Fibroblast of the aortic adventitia (primary cell): ENCODE measurements at places on chromosomes 4 and X.

GRCh38 chrX:151227627-151228026, 51.2 kb downstream of the GPR50 start:
- no peak for DNase-seq

DNA sequence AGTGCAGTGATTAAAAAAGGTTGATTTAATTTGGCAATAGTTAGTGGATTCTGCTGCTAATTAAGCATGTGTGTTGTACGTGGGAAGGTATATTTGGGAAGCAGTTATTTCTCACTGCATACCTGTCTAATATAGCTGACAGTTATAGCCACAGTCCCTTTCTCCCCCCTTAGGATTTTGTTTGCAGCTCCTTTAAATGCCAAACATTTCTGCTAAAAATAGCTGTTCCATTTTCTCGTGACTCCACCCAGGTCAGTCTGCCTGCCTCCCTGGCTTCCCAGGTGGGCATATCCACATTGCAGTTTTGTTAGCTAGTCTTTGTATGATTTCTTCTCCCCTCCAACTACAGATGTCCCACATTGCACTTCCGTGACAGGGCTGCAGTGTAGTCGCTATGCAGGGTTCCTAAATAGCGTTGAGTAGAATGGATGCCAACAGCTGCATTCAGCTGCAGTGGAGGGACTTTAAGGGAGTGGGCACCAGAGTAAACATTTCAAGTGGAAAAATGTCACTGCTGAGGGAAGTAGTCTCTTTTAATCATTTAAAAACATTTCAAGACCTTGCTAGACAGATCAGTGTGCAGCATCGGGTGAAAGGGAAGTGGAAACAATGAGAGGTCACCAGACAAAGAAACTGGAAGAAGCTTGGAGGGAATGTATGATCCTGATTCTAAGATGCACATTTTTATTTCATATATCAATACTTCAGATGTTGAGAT, 326.3 kb downstream of the RAPGEF2 start:
- no peak for DNase-seq

DNA sequence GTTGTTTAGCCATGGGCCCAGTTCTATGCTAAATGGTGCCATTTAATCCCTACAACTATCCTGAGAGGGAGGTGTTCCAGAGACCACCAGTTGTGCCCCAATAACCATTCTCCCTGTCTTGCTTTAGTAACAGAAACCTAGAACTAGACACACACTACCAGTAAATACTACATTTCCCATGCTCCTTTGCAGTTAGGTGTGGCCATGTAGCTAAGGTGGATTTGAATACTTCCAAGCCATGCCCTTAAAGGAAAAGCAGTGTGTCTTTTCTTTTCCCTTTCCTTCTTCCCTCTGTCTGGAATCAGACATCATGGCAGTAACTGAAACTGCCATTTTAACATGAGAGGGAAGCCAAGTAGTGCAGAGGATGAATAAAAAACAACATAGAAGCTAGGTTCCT, 90.9 kb upstream of the TMEM33 start:
- no peak for DNase-seq

- no peak for DNase-seq
These were observed 20.2 kb upstream of the PRDM5 start for GRCh38 chr4:120942776-120943175.

DNA sequence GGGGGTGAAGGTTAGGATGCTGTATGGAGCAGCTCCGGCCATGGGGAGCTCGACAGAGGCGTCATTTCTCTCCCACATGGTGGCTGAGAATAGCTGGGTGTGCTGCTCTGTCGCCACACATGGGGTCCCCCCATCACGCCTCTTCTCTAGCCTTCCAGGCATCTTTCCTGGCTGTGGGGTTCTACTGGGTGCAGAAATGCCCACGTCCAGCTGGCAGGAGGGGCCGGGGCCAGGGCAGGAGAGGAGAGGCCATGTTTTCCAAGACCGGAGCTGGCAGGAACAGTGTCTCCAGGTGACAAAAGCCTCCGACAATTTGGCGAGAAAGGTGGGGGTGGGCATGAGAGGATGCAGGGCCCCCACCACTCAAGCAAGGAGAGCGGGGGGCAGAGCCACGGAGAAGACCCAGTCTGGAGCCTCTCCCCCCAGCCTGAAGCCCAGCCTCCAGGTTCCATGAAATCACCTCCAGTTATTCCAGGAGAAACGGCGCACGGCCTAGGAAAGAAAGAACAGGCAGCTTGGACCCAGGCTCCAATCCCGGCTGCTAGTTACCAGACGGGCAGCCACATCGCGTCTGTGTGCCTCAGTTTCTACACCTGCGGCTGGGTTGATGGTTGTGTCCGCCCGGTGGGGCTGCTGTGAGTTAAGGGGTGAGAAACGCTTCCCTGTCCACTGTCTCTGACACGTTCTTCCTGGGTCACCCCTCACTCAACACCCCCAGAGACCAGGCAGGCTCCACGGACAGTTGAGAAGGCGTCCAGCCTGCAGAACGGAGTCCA, 27.4 kb upstream of the SPON2 start:
- no peak for DNase-seq

GRCh38 chr4:152735396-152735859, 44.1 kb downstream of the TIGD4 start:
- DNase-seq = peak; percentile 42

- peak; percentile 14 for DNase-seq
These were observed 74.7 kb downstream of the CHRNA9 start for GRCh38 chr4:40409835-40410234.

GRCh38 chr4:10639100-10639499, 45.5 kb downstream of the CLNK start:
- no peak for DNase-seq

- DNase-seq = no peak
These were observed 12.3 kb downstream of the MMRN1 start for GRCh38 chr4:89906777-89907521.

GRCh38 chr4:155777971-155778735, 19.3 kb downstream of the GUCY1B1 start:
- DNase-seq = peak; percentile 37

GRCh38 chr4:25001509-25001908, 29.2 kb downstream of the LGI2 start:
- DNase-seq = no peak

DNA sequence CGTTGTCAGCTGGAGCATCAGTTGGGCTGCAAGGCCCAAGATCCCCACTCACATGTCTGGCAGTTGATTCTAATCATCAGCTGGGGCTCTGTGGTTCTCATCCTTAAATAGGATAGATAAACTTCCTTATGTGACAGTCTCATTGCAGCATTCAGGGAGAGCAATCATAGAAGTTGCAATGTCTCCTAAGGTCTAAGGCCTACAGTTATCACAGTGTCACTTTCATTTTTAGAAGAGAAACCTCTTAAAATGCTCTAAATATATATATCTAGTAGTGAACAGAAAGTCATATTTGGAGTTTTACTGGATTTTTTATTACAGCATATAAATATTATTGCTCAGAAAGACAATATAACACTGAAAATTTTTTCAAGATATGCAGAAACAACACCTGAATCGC, 226.0 kb upstream of the PPP1R2C start:
- no peak for DNase-seq

DNA sequence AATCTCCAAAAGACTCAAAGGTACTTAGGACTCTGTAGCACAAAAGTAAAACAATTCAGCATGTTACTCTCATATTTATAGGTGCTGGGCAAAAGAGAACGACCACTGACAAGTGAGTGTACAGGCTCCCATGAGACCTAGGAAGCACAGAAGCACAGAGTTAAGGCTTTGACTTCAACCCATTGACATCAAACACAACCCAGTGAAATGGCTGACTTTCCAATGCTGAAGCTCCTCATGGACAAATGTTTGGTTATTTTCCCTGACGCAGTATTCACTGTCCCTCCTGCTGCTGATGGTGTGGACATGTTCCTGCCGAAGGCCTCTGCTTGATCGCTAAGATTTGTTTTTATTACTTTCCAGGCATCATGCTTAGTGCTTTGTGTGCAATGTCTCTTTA, 148.7 kb downstream of the TSPAN5 start:
- DNase-seq = no peak

DNA sequence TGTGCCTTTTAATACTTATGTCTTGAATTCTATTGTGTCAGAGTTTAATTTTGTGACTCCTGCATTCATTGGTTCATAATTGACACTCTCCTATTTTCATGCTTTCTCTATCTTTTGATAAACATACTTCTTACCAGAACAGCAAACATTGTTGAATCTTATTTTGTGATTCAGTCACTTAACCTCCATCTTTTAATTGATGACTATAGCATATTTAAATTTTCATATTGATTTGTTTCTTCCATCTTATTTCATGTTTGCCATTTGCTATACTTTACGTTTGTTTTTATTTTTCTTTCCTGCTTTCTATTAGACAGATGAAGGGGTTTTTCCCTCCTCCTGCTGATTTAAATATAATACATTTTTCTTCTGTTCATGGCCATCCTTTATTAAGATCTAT, 115.5 kb upstream of the FAM9A start:
- DNase-seq = no peak

DNA sequence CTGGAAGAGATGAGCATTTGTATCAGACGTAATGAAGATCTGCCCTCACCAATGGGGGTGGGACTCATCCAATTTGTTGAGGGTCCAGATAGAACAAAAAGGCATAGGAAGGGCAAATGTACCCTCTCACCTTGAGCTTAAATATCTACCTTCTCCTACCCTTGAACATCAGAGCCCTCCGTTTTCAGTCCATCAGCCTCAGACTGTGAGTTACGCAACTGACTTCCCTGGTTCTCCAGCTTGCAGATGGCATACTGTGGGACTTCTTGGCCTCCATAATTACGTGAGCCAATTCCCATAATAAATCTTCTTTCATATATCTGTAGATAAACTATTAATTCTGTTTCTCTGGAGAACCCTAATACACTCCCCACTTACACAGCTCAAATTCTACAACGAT, 56.5 kb upstream of the GUCY1A1 start:
- no peak for DNase-seq

DNA sequence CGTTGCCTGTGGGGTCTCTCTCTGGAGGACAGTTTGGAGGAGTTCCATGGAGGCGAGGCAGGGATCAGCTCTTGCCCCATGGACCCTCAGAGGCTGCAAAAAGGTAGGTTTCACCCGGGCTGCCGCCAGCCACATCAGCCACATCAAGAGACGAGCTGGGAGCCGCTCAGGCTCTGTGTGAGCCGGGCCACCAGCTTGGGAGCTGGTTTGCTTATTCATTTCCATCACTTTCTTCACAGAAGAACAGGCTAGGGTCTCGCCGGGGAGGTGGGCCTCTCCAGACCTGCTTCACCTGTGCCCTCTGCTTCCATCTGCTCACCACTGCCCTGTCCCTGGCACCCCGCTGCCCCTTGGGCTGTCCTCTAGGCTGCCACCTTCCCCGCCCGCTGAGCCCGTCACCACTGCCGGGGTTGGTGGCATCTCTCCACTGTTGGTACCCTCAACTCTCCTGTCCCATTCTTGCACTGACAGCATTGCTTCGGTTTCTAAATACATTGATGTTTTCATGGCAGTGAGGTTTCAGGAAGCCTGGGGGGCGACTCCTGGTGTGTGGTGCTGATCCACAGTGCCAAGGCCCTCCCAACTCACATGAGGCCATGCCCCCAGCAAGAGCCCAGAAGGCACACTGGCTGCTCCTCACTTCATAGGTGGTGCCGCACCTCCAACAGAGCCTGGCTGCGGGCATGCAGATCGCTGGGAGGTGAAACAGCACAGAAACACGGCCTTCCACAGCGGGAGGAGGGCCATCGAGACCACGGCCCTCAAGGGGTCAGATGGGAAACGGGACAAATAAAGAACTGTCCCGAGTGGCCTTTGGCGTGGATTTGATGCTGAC, 4.5 kb upstream of the TREX2 start:
- no peak for DNase-seq

DNA sequence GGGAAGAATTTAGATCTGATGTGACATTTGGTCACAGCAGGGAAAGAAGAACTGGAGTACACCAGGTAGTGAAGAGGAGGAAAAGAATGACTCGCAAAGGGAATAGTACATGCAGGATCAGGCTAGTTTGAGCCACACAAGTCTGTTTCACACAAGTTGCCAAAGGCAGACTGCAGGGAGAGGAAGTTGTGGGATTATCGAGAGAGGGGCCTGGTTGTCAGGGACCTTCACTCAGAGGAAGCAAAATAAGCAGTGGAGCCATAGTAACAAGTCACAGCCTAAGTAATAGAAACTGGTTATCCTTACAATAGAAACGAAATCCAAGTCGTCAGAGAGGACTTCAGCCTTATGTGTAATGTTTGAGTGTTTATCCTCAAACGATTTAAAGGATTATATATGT, 316.7 kb upstream of the HTR2C start:
- no peak for DNase-seq

- DNase-seq = no peak
These were observed 131.3 kb downstream of the FHDC1 start for GRCh38 chr4:153067376-153067775.

- peak; percentile 23 for DNase-seq
These were observed 68.5 kb downstream of the SH3RF1 start for GRCh38 chr4:169202145-169202699.

DNA sequence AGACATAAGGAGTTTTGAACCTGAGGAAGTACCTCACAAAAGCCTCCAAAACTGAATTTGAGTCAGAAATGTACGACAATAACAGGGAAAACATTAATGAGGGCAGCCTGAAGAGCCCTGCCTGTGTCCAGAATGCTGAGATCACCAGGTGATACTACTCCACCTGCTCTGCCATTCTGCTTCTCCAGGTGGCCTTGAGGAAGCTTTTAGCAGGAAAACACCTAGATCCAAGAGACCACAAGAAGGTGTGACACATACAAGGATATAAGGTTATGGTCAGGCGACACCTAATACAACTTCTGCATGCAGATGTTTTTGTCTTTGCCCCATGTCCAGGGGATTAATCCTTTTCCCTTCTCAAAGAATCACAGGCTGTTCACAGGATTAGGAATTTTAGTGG, 15.3 kb downstream of the SOWAHB start:
- no peak for DNase-seq

- DNase-seq = no peak
These were observed 56.4 kb upstream of the MAP3K15 start for GRCh38 chrX:19571711-19572110.

DNA sequence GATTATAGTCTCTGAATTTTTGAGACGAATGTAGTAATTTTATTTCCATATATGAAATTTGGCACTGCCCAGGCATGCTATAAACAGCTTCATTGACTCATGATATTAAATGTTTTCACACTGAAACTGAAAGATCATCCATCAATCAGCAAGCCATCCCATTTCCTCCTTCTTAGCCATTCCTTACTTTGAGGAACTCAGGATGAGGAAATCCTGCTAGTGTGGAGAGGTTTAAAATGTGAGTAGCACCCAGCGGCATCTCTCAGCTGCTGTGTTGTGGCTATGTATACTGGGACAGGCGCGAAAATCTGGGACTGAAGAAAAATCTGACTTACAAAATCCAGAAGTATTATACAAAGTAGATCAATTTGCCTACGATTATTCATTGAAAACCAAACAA, 52.1 kb downstream of the PTCHD1 start:
- no peak for DNase-seq

GRCh38 chr4:76022031-76022430, 1.3 kb downstream of the CXCL10 start:
- DNase-seq = no peak

DNA sequence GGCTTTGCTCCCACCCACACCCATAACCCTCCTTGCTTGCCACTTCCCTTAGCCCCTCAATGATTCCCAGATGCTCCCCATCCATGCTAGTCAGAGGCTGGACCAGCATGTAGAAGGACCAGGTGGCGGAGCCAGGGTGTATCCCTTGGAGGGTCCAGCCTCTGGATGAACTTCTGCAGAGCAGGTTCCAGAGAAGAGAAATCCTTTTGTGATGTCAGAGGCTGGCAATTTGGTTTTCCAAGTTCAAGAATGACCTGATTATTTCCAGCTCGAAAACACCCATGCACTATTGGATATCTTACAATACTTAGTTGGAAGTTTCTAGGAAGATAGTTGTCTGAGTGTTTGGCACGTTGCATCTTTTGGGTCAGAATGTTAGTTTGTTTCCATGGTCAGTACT, 168.3 kb upstream of the RPS6KA3 start:
- DNase-seq = no peak
